ENCODE measurements at places on chromosomes 4 and X.

DNA sequence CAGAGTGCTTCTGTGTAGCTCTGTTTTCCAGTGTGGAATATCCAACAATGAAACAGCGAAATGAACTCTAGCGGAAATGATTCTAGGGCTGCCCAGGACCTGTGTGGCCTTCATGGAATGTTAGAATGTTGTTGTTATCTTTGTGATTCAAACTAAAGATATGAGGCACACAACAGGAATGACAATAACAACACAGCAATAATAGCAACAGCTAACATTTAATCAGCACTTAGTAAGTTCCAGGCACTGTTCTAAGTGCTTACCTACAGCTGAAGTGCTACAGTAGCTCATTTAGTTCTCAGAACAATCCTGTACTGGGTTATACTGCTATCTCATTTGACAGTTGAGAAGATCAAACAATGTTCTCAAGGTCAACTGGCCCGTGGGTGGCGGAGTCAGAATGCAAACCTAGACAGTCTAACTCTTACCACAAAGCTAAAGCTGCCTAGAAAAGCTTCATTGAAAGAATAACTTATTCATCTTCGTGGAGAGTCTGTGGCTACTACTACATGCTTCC, 63.7 kb downstream of the MAML3 start:
- DNase-seq: no peak

- DNase-seq: no peak
Measured at GRCh38 chr4:77437079-77437478, 168.5 kb upstream of the CXCL13 start.

- DNase-seq: no peak
Measured at GRCh38 chr4:11698846-11699590, 270.3 kb upstream of the HS3ST1 start.

GRCh38 chr4:169270810-169271691, at the start of gene SH3RF1:
Gene SH3RF1 (minus strand): TSS chr4:169270956. CDS start chr4:169269212, 1,744 bp downstream.
- DNase-seq: peak; percentile 19

DNA sequence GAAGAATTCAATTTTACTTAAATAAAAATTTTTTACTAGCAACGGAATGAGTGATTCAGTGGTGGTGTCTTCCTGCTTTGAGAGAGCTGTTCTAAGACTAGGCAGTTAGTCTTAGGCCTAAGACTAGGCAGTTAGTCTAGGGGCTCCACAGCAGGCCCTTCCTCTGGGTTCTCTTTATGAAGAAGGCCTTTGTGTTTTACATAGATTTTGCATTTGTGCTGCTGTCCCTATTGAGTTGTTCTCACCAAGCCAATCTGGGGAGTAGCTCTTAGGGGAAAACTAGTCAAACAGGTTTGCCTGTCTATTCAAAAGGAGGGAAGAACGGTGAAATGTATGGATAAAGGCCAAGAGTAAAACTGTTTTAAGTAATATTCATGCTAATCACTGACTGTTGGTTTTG, 7.6 kb downstream of the UGT8 start:
- DNase-seq: no peak

DNA sequence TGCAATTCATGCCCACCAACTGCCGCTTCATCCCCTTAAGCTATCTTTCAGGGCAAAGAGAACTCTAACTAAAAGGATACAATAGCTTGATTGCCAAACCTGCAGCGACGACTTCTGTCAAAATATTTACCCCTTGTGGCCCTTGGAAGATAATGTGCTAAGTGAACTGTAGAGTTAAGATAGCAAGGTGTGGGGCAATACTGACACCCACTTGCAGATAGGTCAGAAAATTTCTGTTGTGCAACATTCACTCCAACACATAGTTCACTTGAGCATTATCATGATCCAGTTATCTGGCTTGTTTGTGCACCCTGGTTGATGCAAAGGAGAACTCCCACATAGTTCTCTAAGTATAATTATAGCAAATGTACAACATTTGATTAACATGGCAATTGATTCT, 55.6 kb downstream of the RHOXF2B start:
- DNase-seq: no peak
